Activated CD4-positive, alpha-beta memory T cell treated with anti-CD3 and anti-CD28 coated beads, Interleukin-2, amount 10 ng/mL, durations not matched to agents 7 days and 5 days (primary cell): ENCODE measurements at places on chromosomes 6 and 20. TPM values are rescaled to one million over a fixed set of nuclear protein-coding genes. Genes with fewer than 3 reads are reported as not detected.

TRDN gene
- not detected for total RNA-seq

- no peak within 1 kb of the TSS for H3K4me3 ChIP-seq
- peaks cover 51% of the 10 kb centered on the region for H3K27me3 ChIP-seq
- no peak within 1 kb of the TSS for H3K27ac ChIP-seq
- DNase-seq, result no peak
Measured at GRCh38 chr20:57329608-57330221, at the start of gene SPO11. Gene SPO11 (plus strand): TSS chr20:57329803. CDS start chr20:57329868, 65 bp downstream.

LIN28B gene
- not detected for total RNA-seq

MRPS18A gene
- total RNA-seq, result 40.5 TPM

C20orf96 gene
- total RNA-seq, result 6.0 TPM

ATG5 gene
- 35.6 TPM for total RNA-seq

SCUBE3 gene
- not detected for total RNA-seq

KCNG1 gene
- 0.13 TPM for total RNA-seq

MEP1A gene
- not detected for total RNA-seq

DNA sequence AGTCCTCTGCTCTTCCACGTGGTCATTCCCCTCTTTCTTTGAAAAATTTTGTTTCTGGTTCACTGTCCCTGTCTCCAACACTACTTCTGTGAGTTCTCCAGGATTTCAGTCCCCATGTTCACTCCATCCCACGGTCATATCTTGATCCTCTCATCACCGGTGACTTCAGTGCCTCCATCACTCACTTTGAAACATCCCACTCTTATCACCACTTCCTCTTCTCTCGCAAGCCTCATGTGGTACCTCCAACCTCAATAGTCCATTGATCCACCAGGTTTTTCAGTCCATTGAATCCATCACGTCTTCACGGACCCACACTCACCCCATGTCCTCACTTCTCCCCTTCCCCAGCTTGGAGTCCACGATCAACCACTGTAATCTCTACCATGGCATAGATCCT, 64.8 kb downstream of the CARMIL1 start:
- H3K27ac ChIP-seq, result no peak overlapping the region
- H3K4me1 ChIP-seq, result no peaks in the 10 kb centered on the region
- no peak overlapping the region for H3K4me3 ChIP-seq
- no peaks in the 10 kb centered on the region for H3K27me3 ChIP-seq
- no peak for DNase-seq

DNA sequence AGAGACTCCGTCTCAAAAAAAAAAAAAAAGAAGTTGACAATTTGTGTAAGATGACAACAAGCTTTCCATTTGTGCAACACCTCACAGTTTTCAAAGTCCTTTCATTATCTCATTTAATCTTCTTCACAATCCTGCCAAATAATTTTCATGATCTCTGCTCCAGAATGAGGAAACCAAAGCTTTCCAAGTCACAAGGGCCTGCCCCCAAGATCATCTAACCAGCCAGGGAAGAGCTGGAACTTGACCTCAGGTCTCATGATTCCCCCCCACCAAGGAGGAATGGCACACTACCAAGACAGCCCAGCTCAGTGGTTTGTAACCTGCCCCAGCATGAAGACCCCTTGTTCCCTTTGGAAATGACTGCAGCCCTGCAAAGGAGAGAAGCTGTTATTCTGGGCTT, 74.0 kb upstream of the PIM1 start:
- H3K36me3 ChIP-seq, result no peaks in the 10 kb centered on the region
- H3K27me3 ChIP-seq, result no peaks in the 10 kb centered on the region
- peaks cover 28% of the 10 kb centered on the region for H3K4me1 ChIP-seq
- H3K27ac ChIP-seq, result no peak overlapping the region
- no peak for DNase-seq

CDH22 gene
- total RNA-seq, result not detected

DNA sequence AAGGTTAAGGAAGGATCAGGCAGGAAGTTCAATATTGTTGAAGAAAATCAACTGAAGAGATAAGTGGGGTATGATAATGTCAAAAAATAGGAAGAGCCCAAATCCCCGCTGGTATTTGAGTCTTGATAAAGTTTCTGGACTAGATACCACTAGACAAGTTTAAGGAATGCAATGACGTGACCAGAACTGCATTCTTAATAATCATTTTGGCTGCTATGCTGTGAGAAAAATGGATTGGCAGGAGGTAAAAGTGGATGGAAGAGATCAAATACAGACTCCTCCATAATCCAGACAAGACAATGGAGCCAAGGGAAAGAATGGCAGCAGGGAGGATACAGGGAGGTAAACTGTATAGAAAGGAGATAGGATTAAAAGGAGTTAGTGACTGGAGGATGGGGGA, 128.2 kb downstream of the COL12A1 start:
- no peak overlapping the region for H3K27ac ChIP-seq
- no peak for DNase-seq
- H3K4me3 ChIP-seq, result no peak overlapping the region
- no peaks in the 10 kb centered on the region for H3K27me3 ChIP-seq

DNA sequence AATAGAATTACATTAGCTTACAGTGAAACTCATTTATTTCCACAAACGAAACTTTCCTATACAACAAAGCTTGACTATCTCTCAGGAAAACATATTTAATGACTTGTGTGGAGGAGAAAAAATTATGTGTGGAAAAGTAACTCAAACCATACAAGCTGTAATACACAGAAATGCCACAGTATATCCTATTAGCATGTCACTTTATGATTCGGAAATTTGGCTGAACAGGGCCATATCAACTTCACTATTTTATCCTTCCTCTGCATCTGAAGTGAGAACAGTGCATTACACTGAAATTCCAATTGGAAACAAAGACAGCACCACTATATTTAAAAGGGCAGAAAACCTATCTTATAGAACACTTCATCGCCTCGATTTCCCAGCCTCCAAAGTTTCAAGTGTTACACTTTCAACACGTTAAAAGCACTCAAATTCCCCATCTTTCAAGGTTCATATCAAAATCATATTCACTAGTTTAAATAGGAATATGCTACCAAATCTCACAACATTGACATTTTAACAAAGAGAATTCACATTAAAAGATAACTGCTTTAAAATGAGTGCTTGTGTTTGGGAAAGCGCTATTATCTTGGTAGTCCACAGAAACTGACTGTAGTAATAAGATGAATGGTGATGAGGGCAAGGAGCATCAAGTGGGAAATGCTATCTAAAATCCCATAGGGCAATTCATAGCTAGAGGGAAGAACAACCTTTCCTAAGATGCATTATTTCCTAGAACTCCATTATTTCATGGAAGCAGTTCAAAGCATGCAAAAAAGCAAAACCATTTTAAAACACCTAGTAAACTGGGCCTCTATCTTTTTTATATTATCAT, 1.8 kb downstream of the REV3L start:
- peaks cover 49% of the 10 kb centered on the region for H3K4me1 ChIP-seq
- H3K36me3 ChIP-seq, result no peaks in the 10 kb centered on the region
- H3K27ac ChIP-seq, result peak overlapping the region; percentile 88
- H3K27me3 ChIP-seq, result no peaks in the 10 kb centered on the region
- no peak for DNase-seq

DNA sequence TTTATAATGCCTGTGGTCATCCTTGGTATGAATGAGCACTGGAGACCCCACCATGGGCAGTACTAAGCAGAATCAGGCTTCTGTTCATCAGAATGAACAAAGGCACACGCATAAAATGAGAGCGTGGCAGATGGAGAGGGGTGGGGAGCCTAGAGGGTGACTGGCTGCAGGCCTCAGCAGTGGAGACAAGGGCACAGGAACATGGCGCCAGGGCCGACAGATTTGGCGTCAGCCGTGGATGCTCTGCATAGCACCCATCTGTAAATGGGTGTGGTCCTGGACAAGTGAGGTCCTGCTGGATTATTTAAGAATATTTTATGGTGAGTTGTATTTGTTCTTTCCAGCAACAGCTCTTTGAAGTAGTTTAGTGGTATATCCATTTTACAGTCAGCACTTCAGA, 33.1 kb downstream of the E2F3 start:
- H3K36me3 ChIP-seq, result peaks cover 86% of the 10 kb centered on the region
- H3K27ac ChIP-seq, result no peak overlapping the region
- no peak for DNase-seq
- no peaks in the 10 kb centered on the region for H3K27me3 ChIP-seq
- peaks cover 2% of the 10 kb centered on the region for H3K4me1 ChIP-seq
- no peak overlapping the region for H3K4me3 ChIP-seq

- H3K36me3 ChIP-seq, result peaks cover 10% of the 10 kb centered on the region
- DNase-seq, result no peak
- H3K4me1 ChIP-seq, result no peaks in the 10 kb centered on the region
Measured at GRCh38 chr6:20660534-20660933, 126.3 kb downstream of the CDKAL1 start.

BMP2 gene
- not detected for total RNA-seq

E2F1 gene
- 61.7 TPM for total RNA-seq
